ENCODE measurements at places on chromosomes 2 and 18.
A peak's percentile ranks its signal among the peaks of the same experiment; 100 is the strongest.

- DNase-seq, result no peak
These were observed 64.4 kb downstream of the ACTR2 start for GRCh38 chr2:65292106-65292400.

GRCh38 chr18:79905389-79905911 is 46.0 kb downstream of the SLC66A2 start:
- no peak for DNase-seq

GRCh38 chr18:28802546-28802945 is 625.6 kb upstream of the CDH2 start:
- DNase-seq, result peak; percentile 16

GRCh38 chr2:118569876-118570535 is 277.4 kb downstream of the EN1 start:
- DNase-seq, result no peak

- no peak for DNase-seq
These were observed 218.8 kb downstream of the CYP26B1 start for GRCh38 chr2:71928734-71929481.

DNA sequence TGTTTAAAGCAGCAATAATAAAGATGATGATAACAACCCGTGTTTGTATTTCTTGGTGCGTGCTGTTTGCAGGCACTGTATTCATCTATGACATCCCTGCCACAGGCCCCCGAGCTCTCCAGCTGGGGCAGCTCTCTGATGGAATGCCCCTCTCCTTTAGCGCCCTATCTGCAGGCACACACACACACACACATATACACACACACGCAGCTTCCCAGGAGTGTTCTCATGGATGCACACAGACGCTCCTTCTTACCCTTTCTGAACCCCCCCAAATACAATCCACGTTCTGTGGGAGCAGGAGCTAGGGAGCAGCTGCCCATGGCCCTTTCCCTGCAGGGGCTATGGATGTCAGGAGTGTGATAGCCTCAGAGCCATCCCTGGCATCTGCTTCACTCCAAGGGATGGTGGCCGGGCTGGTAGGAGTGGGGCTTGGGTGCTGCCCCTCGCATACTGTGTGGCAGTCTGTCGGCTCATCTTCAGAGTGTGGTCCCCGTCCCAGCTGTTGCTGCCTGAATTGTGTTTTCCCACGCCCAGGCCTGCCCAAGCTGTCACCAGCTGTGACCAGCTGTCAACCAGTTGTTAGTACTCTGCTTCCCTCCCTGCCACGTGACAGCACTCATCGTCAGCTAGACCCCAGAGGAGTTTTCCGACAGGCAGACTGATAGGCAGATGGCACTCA is 50.8 kb upstream of the MYCN start:
- no peak for DNase-seq

DNA sequence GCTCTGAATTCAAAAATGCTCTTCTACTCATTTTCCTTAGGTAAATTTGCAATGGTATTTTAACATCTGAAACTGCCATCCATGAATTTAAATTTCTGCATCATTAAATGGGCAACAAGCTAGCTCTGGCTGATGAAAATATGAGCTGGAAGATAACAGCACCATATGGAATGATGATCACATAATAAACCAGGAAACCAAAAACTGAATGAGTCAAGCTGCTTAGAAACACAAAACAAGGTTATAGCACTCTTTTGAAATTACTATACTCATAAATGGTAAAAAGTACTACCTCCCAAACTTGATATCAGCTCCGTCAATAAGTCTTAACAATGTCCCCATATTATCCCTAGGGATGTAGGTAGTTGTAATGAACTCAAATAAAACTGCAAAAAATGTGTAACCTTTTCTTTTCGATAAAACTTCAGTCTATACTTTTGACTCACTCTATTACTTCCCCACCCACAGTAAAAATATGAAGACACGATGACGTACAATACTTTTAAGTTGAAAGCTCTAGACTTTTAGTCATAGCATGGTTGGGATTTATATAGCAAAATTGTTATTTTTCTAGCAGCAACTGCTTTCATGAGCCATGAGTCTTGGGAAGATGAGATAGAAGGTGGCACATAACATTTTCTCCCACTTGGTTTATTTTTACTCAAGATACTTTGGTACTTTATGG is 396.7 kb downstream of the CDH2 start:
- no peak for DNase-seq

Measured in kidney tubule cell (primary cell).